ENCODE measurements at places on chromosomes 12 and 14. TPM values are rescaled to one million over a fixed set of nuclear protein-coding genes. Genes with fewer than 3 reads are reported as not detected.

DNA sequence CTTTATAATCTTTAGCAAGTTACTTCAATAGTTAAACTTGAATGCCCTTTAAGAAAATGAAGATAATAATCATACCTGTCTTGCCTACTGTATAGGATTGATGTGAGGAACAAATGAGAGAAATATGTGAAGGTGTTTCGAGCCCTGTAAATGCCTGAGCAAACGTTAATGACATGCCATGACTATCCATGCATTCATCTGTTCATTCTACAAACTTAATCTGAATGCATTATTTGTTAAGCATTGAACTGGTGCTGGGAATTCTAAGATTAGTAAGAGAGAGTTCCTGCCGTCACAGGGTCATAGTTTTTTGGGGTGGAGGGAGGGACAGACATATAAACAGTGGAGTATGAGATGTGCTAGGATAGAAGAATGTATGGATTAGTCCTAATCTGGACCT, 111.5 kb upstream of the PRICKLE1 start:
- H3K27me3 ChIP-seq, result no peaks in the 10 kb centered on the region
- H3K4me3 ChIP-seq, result no peak overlapping the region
- no peaks in the 10 kb centered on the region for H3K36me3 ChIP-seq
- DNase-seq, result no peak

The GPR68 gene
- polyA plus RNA-seq, result 0.78 TPM

The PLD4 gene
- polyA plus RNA-seq, result not detected

The DHRS2 gene
- not detected for polyA plus RNA-seq

- H3K27ac ChIP-seq, result no peak overlapping the region
- no peak overlapping the region for H3K4me3 ChIP-seq
- no peaks in the 10 kb centered on the region for H3K36me3 ChIP-seq
- no peaks in the 10 kb centered on the region for H3K4me1 ChIP-seq
- H3K27me3 ChIP-seq, result no peaks in the 10 kb centered on the region
- no peak for DNase-seq
These were observed 1170.7 kb downstream of the FSCB start for GRCh38 chr14:43336351-43336750.

The NUAK1 gene
- polyA plus RNA-seq, result 1.7 TPM

DNA sequence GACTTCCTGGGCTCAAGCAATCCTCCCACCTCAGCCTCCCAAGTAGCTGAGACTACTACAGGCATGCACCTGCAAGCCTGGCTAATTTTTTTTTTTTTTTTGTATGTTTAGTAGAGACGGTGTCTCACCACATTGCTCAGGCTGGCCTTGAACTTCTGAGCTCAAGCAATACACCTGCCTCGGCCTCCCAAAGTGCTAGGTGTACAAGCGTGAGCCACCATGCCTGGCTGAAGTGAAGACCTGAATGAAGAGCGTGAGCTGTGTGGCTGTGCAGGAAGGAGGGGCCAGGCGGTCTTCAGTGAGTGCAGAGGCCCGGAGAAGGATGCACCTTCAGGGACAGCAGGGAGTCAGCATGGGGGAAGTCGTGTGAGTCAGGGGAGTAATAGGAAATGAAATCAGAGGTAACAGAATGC, 14.9 kb upstream of the NFKBIA start:
- H3K27me3 ChIP-seq, result no peaks in the 10 kb centered on the region
- no peak for DNase-seq
- H3K4me1 ChIP-seq, result no peaks in the 10 kb centered on the region
- H3K27ac ChIP-seq, result no peak overlapping the region
- H3K4me3 ChIP-seq, result no peak overlapping the region

DNA sequence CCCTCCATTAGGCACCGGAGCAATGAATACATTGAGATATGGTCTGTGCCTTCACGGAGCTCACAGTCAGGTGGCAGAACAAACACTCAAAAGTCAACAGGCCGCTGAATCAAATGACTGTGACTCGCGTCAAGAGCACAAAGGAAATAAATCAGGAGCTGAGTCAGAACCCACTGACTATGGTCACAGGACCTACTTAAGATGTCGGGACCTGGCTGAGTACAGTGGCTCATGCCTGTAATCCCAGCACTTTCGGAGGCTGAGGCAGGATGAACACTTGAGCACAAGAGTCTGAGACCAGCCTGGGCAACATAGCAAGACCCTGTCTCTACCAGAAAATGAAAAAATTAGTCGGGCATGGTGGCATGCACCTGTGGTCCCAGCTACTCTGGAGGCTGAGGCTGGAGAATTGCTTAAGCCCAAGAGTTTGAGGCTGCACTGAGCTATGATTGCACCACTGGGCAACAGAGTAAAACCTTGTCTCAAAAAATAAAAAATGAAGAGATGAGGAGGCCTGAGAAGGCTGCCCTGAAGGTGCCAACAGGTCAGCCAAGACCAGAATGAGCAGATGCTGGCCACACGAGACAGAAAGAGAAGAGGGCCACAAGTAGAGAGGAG, 19.9 kb downstream of the TMEM233 start:
- no peak overlapping the region for H3K4me3 ChIP-seq
- H3K36me3 ChIP-seq, result no peaks in the 10 kb centered on the region
- no peaks in the 10 kb centered on the region for H3K4me1 ChIP-seq
- no peaks in the 10 kb centered on the region for H3K27me3 ChIP-seq
- DNase-seq, result no peak

GRCh38 chr14:33123281-33123680, 184.6 kb downstream of the NPAS3 start:
- H3K4me1 ChIP-seq, result no peaks in the 10 kb centered on the region
- no peaks in the 10 kb centered on the region for H3K36me3 ChIP-seq
- no peak overlapping the region for H3K27ac ChIP-seq
- no peaks in the 10 kb centered on the region for H3K27me3 ChIP-seq
- no peak overlapping the region for H3K4me3 ChIP-seq

GRCh38 chr12:74896186-74896585, 313.5 kb downstream of the KCNC2 start:
- no peaks in the 10 kb centered on the region for H3K4me1 ChIP-seq
- DNase-seq, result no peak
- H3K27ac ChIP-seq, result no peak overlapping the region
- H3K27me3 ChIP-seq, result no peaks in the 10 kb centered on the region

DNA sequence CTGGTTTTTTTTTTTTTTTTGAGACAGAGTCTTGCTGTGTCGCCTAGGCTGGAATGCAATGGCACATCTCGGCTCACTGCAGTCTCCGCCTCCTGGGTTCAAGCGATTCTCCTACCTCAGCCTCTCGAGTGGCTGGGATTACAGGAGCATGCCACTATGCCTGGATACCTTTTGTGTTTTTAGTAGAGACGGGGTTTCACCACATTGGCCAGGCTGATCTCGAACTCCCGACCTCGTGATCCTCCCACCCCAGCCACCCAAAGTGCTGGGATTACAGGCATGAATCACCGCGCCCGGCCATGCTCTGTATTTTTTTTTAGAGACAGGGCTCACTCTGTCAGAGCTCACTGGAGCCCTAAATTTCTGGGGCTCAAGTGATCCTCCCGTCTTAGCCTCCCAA, 32.6 kb downstream of the VRTN start:
- no peak overlapping the region for H3K27ac ChIP-seq
- no peak overlapping the region for H3K4me3 ChIP-seq

All from small intestine (tissue), 16 donors.